ENCODE measurements at places on chromosomes 4 and X.

- no peak for DNase-seq
Observed at GRCh38 chrX:3346501-3347259, at the start of gene MXRA5. MXRA5 (minus strand) TSS chrX:3346652; CDS start chrX:3343833, 2,819 bp downstream.

DNA sequence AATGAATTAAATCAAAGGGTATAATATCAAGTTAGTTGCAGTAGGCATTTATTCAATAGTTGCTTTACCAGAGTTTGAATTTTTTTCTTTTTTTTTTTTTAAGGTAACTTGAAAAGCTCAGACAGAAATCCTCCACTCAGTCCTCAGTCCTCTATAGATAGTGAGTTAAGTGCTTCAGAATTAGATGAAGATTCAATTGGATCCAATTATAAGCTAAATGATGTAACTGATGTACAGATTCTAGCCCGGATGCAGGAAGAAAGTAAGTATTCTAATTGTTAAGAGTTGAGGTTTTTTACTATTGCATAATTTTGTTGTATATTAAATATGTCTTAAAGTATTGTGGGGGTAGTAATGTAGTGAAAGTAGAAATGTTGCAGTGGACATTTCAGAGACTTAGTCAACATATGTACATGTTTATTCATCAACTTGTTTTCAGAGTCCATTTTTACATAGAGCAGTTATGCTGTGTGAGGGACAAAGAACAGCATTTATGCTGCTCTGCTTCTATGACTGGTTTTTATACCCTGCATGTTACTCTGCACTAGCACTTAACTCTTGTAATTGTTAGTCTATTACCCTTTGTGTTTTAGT is 38.4 kb downstream of the SLAIN2 start:
- DNase-seq = no peak

GRCh38 chr4:107349266-107349665 is 313.2 kb upstream of the DKK2 start:
- DNase-seq = no peak

GRCh38 chr4:82069883-82070638 is 303.7 kb downstream of the HNRNPD start:
- DNase-seq = no peak

DNA sequence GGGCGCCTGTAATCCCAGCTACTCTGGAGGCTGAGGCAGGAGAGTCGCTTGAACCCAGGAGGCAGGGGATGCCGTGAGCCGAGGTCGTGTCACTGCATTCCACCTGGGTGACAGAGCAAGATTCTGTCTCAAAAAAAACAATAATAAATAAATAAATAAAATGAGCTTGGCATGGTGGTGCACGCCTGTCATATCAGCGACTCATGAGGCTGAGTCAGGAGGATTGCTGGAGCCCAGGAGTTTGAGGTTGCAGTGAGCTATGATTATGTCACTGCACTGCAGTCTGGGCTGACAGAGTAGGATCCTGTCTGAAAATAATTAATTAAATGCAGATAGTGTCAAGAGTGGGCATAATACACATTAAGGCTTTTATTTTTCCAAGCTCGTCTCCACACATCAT is 77.5 kb downstream of the DHRSX start:
- no peak for DNase-seq

- no peak for DNase-seq
Observed at GRCh38 chrX:77493677-77494553, 46.7 kb downstream of the FGF16 start.

GRCh38 chr4:169438057-169438480 is 167.3 kb upstream of the SH3RF1 start:
- DNase-seq = no peak

- no peak for DNase-seq
Observed at GRCh38 chr4:48651914-48652313, 128.2 kb downstream of the FRYL start.

DNA sequence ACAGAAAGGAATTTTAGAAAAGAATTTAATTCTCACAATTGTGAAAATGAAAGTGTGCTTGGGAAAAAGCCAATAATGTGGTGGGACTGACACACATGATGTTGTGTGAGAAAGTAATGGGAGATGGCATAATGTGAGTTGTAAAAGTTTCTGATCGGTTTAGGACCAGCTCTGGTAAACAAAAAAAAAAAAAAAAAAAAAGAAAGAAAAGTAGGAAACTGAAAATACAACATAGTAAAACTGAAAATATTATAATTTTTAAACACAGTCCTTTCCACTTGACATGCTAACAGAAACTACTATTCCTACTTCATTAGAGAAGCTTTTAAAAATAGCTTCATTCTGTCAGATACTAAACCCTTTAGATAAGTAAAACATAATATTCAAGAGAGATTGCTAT is 28.2 kb downstream of the RAP1GDS1 start:
- DNase-seq = no peak

DNA sequence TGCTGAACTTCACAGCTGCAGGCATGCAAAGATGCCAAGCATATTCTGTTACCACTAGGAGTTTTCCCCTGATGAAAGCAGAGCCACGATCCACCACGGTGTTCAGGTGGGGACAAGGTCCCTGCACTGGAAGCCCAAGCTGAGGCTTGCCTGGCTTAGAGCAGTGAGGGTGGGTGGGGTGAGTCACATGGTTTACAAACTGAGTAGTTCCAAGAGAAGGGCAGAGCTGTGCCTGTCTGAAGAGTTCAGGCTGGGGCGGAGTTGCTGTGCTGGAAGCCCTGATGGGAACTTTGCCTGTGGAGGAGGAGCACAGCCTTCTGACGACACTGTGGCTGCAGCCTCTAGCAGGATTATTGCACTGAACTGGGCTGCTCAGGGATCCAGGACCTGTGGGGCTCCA is 45.5 kb downstream of the FAM9B start:
- DNase-seq = peak; percentile 3

DNA sequence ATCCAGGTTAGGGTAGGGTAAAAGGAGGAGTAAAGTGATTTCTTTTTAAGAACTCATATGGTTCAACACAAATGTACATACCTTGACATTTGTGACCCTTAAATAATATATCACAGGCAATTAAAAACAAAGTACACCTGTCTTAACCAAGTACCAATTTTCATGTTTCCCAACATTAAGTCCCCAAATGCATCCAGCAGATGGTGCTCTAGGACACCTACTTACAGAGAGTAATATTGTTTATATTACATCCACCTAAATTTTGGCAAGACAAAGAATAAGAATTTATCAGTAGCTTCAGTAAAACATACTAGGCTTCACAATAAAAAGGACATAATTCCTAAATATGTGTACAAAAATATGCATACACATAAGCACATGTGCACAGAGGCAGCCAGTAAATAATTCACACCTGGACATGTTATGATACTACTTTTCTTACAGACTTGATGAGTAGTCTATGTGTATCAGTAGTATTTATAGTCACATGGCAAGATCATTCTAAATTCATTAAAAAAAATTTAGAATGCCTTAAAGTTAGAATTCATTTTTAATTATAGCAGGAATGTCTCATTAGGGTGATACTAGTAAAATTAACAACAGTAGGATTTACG is 219.7 kb downstream of the DCLK2 start:
- DNase-seq = no peak

DNA sequence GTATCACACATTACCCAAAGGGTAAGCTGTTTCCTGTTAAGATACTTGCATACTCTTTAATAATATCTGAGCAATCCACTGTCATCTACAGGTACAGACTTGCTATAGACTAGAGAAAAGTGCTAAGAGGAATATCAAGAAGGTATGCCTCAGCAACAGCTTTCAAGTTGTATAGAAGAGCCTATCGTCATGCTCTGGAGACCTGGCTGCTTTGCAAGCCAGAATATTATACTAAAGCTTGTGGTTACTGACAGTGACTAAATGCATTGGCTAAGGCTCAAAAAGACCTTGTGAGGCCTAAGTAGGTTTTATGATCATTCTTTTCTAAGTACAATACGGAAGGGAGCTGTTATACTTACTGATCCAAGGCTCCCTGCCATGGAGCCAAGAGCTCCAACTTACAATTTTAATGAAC is 11.3 kb downstream of the LAMP2 start:
- DNase-seq = no peak

DNA sequence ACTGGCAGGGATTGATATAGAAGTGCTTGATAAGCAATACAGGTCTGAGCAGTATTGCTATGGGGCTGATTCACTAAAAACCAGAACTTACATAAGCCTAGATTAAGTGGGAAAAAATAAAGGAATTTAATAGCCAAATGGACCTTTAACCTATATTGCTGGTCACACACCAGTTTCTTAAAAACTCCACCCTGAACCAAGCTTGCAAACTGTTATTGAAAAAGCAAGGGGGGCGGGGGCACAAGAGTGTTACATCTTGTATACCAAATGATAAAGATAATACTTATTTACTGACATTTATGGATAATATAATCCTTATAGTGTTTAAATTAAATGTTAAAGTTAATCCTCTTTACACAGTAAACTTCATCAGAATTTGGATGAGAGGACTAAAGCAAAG is 40.3 kb upstream of the PITX2 start:
- no peak for DNase-seq

DNA sequence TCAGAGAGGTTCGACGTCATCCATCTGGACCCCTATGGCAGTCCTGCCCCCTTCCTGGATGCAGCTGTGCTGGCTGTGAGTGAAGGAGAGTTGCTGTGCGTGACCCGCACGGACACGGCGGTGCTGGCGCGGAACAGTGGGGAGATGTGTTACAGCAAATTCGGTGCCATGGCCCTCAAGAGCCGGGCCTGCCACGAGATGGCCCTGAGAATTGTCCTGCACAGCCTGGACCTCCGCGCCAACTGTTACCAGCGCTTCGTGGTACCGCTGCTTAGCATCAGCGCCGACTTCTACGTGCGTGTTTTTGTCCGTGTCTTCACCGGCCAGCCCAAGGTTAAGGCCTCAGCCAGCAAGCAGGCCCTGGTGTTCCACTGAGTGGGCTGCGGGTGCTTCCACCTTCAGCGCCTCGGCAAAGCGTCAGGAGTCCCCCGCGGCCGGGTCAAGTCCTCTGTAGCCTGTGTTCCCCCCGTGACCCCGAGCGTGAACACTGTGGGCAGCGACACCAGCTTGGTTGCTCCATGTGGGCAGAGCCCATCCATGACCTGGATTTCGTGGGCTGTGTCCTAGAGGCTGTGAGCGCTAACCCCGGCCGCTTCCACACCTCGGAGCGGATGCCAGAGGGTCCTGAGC is 186.7 kb upstream of the SLITRK2 start:
- DNase-seq = no peak

- DNase-seq = no peak
Observed at GRCh38 chr4:13313856-13314255, 170.3 kb downstream of the RAB28 start.

DNA sequence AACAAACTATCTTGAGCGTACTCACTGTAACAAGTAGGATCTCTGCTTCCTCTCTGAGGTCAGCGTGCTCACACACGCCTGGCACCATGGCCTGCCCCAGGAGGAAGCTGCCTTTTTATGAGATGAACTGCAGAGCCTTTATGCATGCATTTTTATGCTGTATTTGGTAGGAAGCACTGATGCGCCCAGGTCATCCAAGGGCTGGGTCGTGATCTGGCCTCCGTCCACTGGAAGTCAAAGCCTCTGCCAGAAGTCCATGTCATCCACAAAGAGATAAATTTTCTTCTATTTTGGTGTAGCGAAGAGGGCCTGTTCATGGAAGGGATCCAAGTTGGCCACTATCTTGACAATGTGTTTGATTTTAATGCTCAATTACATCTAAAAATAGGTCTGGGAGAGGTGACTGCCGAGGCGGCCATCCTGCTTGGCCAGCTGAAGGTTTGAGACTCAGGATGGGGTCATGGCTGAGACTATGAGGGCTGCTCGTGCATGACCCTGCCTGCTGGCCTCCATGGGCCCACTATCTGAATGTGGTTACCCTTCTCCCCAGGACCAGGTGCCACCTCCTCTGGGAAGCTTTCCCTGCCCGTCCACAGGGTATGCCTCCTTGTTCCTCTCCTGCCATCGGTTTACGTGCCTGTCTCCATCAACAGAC is 50.3 kb downstream of the HTRA3 start:
- DNase-seq = no peak

DNA sequence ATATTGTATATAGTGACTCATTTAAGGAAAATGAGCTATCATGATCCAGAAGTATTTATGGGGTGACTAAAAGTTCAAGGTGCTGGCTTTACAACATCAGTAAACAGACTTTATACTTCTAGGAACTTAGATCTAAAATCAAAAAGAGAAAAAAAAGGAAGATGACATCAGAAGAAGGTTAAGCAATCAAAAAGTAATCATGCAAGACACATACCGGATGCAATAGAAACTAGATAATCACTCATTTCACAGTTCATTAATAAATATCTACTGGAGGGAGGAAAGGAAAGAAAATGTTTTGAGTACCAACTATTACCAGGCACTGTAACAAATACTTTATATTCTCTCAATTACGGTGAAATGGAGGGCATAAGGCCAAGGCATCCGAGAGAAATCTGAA is 276.4 kb downstream of the SPRY1 start:
- no peak for DNase-seq

- DNase-seq = no peak
Observed at GRCh38 chr4:168712316-168712890, 215.6 kb downstream of the PALLD start.

- peak; percentile 42 for DNase-seq
Observed at GRCh38 chr4:118836301-118837120, 585 bp upstream of the SEC24D start.

DNA sequence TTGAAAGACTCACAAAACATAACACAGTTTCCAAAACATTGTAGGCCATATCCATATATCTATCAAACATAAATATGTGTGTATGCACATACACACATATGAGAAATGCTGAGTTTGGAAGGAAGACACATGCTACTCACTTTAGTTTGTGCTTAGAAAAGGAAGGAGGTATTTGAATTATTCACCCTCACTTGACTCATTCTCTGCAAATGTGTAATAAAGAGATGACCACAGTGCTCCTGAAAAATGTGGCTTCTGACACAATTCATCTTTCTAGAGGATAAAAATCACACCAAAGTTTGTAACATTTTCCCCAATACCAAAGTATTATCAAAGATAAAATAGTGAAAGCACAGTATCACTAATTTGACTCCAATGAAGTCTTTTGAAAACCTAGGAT is 950.1 kb downstream of the FAT4 start:
- no peak for DNase-seq

DNA sequence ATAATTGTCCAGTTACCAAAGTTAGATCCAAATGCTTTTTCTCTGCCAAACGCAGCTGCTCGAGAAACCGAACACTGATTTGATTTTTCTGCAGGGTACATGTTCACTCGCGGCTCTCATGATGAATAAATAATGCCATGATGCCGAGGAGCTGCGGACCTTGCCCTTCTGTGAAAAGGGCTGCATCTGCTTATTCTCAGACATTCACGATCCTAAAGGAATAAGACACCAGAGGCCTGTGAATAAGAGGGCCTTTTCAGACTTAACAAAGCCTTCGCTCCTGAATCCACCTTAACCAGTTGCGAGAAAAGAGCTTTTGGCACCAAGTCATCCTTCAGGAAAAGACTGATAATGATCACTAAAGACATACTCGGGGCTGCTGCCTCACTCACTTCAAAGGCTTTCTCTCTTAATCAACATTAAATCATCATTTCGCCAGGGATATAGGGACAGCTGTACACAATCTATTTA is 147.5 kb downstream of the FBXO8 start:
- DNase-seq = no peak

Measured in stimulated activated CD4-positive, alpha-beta T cell treated with anti-CD3 and anti-CD28 coated beads, Interleukin-1b, Interleukin-23, amount 100 ng/mL, for 4 hours (primary cell).